ENCODE measurements at places on chromosomes 6 and 20.

DNA sequence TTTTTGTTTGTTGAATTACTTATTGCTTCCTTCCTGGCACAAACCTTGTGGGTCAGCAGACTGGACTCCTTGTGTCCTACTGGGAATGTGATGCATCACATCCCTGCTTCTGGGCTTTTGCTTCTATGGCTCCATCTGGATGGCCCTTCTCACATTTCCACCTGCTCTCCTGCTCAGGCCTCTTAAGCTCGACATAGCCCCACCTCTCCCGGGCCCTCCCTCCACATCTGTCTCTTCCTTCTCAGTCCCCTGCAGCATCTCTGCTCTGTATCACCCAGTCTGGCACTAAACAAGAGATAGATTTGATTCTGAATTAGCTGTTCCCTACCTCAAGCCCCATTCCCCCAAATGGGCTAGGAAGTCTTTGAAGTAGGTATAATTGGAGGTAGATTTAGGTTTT lies 356.8 kb downstream of the DHX35 start:
- H3K4me1 ChIP-seq: no peaks in the 10 kb centered on the region
- DNase-seq: no peak
- no peak overlapping the region for H3K27ac ChIP-seq
- H3K36me3 ChIP-seq: no peaks in the 10 kb centered on the region

DNA sequence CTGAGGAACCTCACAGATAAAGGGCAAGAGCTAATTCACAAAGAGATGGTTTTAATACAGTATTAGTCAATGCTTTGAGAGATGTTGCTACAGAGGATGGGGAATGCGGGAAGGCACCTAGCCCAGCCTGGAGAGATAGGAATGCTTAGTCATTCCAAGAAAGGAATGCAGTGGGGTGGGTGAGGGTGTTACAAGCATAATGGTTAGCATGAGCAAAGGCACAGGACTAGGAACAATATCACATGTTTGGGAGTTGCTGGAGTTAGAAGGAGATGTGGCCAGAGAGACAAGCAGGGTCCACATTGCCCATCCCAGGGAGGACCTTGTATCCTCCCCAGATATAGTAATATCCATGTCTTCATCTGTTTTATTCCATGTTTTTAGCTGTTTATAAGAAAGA lies 107.0 kb upstream of the OGFRL1 start:
- no peaks in the 10 kb centered on the region for H3K4me1 ChIP-seq
- no peak overlapping the region for H3K4me3 ChIP-seq
- DNase-seq: no peak
- no peak overlapping the region for H3K27ac ChIP-seq
- H3K27me3 ChIP-seq: peaks cover 29% of the 10 kb centered on the region

DNA sequence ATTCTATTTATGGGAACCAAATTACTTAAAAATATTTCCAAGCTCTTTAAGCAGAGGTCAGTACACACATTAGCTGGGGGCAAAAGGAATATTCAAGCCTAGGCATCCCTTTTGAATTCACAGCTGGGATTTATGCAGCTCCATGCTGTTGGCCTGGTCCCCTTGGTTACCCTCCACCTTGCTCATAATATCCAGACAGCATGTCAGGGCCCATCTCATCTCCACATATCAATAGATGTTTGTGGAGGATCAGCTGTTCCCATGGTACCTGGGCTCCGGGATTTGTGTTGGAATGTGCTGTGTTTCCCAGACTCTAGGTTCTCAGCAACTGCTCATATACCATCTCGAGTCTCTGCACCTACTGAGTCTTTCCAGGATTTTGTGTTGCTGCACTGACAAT lies 534.8 kb downstream of the BMP2 start:
- no peak overlapping the region for H3K4me3 ChIP-seq
- H3K27ac ChIP-seq: no peak overlapping the region
- H3K36me3 ChIP-seq: no peaks in the 10 kb centered on the region
- peaks cover 6% of the 10 kb centered on the region for H3K27me3 ChIP-seq
- no peak for DNase-seq

- no peaks in the 10 kb centered on the region for H3K36me3 ChIP-seq
- H3K27ac ChIP-seq: no peak overlapping the region
- DNase-seq: no peak
- H3K27me3 ChIP-seq: peaks cover 8% of the 10 kb centered on the region
- H3K4me1 ChIP-seq: no peaks in the 10 kb centered on the region
Measured at GRCh38 chr20:43375591-43375990, 82.1 kb upstream of the SRSF6 start.

GRCh38 chr6:128841518-128841917 lies 41.4 kb upstream of the LAMA2 start:
- H3K4me1 ChIP-seq: no peaks in the 10 kb centered on the region
- no peak overlapping the region for H3K27ac ChIP-seq
- DNase-seq: no peak
- no peak overlapping the region for H3K4me3 ChIP-seq
- H3K36me3 ChIP-seq: no peaks in the 10 kb centered on the region
- no peaks in the 10 kb centered on the region for H3K27me3 ChIP-seq
